HuH-7.5 (cell line): ENCODE measurements at places on chromosomes 2 and 18.

- DNase-seq = no peak
Measured at GRCh38 chr2:166384774-166385173, 9.0 kb upstream of the SCN9A start.

GRCh38 chr2:221833966-221834365 is 261.9 kb upstream of the EPHA4 start:
- no peak for DNase-seq

DNA sequence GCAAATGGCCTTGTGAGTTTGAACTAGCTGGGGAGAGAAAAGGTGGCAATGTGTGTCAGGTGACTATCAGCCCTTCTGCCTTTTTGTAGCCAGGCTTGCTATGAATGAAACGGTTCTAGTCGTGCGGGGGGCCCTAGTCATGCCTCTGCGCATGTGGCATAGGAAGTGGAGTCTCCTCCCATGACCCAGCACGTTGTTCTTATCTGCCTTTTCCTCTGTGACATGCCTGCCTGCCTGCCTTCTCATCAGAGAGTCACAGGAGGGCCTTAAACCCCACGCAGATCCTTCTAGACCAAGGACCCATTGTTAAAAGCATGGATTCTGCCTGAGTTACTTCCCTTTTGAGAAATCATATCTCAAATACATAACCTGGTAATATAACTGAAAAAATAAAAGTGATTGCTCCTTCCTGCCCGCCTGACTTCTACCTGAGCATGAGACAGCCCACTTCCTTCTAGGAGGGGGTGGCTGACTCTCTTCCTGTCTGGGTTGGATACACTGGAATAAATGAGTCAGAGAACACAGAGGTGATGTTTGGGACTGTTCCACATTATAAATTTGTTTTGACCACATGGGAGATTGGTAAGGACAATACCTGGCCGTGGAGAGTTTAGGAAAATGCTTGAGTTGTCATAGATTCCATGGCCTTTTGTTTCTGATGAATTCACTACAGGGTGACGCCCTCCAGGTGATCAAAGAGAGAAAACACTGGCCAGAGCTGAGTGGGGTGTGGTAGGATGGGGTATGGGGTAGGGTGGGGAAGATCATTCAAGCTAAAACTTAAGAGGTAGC is 49.8 kb downstream of the FBLN7 start:
- DNase-seq = no peak

DNA sequence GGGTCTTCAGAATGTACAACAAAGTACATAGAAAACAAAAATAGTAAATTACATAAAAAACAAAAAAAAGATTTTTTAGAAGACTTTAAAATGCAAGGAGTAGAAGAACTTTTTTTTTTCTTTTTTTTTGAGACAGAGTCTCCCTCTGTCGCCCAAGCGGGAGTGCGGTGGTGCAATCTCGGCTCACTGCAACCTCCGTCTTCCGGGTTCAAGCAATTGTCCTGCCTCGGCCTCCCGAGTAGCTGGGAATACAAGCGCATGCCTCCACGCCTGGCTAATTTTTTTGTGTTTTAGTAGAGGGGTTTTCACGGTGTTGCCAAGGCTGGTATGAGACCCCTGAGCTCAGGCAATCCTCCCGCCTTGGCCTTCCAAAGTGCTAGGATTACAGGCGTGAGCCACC is 104.5 kb upstream of the ZC3H15 start:
- DNase-seq = no peak
